Umbilical cord (tissue), 2 donors: ENCODE measurements at places on chromosomes 12 and 14. TPM values are rescaled to one million over a fixed set of nuclear protein-coding genes. Genes with fewer than 3 reads are reported as not detected.
A peak's percentile ranks its signal among the peaks of the same experiment; 100 is the strongest.

ADAM21 gene
- 3.4 TPM for total RNA-seq

HSPB8 gene
- 35.6 TPM for total RNA-seq

PPM1H gene
- total RNA-seq, result 1.9 TPM

RPGRIP1 gene
- not detected for total RNA-seq

ENDOU gene
- total RNA-seq, result 2.9 TPM

GRCh38 chr14:100473249-100473648 lies 114.0 kb downstream of the BEGAIN start:
- DNase-seq, result no peak

GRCh38 chr14:24941719-24942118 lies 108.2 kb downstream of the STXBP6 start:
- peak; percentile 46 for DNase-seq

GRCh38 chr12:108119974-108120862 lies 8.9 kb upstream of the WSCD2 start:
- DNase-seq, result no peak

- DNase-seq, result no peak
These were observed 136.3 kb downstream of the ITPR2 start for GRCh38 chr12:26696613-26697092.
